ENCODE measurements at places on chromosomes 5 and 9.

DNA sequence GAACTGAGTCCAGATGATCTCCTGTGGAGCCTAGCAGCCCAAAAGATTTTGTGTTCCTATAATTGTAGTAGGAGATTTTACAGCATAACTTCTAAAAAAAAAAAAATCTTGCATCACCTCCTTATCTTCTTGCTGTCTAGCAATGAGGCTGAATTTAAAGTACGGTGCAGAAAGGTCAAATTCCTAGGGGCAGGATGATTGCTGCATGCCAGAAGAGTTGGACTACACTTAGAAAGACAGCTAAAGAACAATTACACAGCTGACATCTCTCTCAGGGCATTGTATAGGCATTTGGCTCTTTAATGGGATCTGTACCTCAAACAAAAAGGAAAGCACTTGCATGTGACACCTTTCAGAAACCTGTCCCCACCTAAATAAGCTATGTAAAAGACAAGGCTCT is 443.2 kb downstream of the HCN1 start:
- H3K4me1 ChIP-seq: no peaks in the 10 kb centered on the region
- no peaks in the 10 kb centered on the region for H3K36me3 ChIP-seq
- H3K27me3 ChIP-seq: no peaks in the 10 kb centered on the region

- peak; percentile 15 for DNase-seq
- H3K27me3 ChIP-seq: peaks cover 82% of the 10 kb centered on the region
- H3K27ac ChIP-seq: no peak overlapping the region
These were observed 5.8 kb downstream of the OTP start for GRCh38 chr5:77632526-77633206.

GRCh38 chr9:108668191-108668937 is 187.4 kb downstream of the ACTL7B start:
- no peaks in the 10 kb centered on the region for H3K27me3 ChIP-seq
- no peak overlapping the region for H3K4me3 ChIP-seq
- H3K36me3 ChIP-seq: no peaks in the 10 kb centered on the region
- H3K4me1 ChIP-seq: no peaks in the 10 kb centered on the region
- no peak for DNase-seq

- no peak for DNase-seq
- no peaks in the 10 kb centered on the region for H3K36me3 ChIP-seq
- no peaks in the 10 kb centered on the region for H3K27me3 ChIP-seq
- H3K4me3 ChIP-seq: no peak overlapping the region
- no peak overlapping the region for H3K27ac ChIP-seq
- no peaks in the 10 kb centered on the region for H3K4me1 ChIP-seq
These were observed 130.8 kb downstream of the ZNF354C start for GRCh38 chr5:179190851-179191505.
